ENCODE measurements at places on chromosomes 3 and 15.

GRCh38 chr3:187811585-187812250 lies 66.5 kb upstream of the BCL6 start:
- no peak for DNase-seq

DNA sequence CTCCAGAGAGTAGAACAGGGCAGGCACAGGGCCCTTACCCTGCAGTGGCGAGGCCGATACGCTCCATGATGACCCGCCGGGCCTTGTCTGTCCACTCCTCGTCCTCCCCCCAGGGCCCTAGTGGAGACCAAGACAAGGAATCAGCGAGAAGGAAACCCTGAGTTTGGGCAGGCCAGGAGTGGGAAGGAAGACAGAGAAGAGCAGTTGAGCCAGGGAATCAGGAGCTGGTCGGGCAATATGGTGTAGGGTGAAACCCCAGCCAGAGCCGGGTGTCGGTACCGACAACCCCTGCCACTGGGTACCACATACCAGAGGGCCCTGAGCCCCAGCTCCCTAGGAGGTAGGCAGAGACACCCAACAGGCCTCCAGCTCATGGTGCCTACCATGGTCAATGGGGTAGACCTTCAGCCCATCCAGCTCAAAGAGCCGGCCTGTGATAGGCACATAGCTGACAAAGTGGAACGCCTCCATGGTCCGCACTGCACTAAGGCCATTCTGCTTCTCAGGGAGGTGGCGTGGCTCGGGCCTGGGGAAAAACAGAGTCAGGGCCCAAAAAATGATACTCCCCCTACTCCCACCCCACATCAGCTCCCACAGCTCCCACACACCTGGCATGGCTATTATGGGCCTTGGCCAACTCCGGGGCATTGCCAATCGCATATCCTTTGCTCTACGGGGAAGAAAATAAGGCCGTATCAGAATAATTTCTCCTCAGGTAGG lies 38.0 kb downstream of the SEMA3G start:
- DNase-seq, result no peak

DNA sequence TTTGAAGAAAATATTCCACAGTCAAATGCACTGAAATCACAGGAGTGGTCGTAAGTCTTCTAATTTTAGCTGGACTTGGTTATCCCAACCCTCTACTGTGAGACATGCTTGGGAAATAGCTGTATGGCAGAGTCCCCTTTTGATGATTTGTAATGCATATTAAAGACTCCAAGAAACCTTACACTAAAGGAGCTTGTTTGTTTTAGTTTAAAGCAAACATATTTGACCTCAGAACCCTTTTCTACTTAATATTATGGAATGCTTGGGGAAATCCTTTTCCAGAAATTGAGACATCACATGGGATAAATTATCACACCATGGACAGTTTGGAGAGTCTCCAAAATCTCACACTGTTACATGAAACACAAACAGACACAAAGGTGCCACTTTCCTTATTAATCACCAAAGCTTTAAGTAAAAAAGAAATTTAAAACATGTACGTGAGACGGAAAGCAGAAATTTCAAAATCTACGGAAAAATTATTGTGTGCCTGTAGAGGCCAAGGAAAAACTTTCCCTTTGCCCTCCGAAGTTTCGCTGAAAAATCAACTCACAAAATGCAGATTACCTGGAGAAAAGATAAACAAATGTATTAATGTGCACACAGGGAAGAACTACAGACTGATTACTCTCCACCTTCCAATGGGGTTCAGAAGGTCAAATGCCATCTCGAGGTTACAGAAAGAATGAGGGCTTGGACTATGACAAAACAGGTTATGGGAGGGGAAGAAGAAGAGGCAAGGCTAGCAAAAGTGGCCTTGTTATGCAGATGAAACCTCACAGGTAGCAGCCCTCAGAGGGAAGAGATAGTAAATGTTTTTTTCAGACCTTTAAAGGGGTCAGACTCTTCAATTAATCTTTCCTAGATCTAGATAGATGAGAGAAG lies 7.0 kb upstream of the CPB1 start:
- no peak for DNase-seq

GRCh38 chr3:108629974-108630373 lies 40.5 kb downstream of the DZIP3 start:
- DNase-seq, result no peak

GRCh38 chr3:71549951-71550350 lies 33.6 kb downstream of the FOXP1 start:
- no peak for DNase-seq

DNA sequence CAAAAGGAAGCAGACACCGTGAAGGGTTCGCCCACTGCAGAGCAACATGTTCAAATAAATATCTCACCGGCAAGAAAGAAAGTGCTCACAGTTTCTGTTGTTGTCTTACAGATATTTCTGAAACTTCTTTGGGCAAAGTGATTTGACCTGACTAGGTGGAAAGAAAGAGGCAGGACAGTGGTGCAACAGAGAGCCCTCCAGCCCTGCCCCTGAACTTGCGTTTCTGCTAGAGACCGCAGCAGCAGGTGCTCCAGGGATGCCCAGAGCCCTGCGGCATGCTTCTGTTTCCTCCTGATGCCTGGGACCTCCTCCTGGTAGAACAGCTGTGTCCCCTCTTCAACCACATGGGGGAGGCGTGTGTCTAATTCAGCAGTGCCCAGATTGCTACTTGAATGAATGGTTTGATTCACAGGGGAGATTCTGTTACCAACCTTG lies 123.4 kb downstream of the ATP10A start:
- no peak for DNase-seq

GRCh38 chr3:129672412-129672811 lies 65.9 kb upstream of the PLXND1 start:
- no peak for DNase-seq

DNA sequence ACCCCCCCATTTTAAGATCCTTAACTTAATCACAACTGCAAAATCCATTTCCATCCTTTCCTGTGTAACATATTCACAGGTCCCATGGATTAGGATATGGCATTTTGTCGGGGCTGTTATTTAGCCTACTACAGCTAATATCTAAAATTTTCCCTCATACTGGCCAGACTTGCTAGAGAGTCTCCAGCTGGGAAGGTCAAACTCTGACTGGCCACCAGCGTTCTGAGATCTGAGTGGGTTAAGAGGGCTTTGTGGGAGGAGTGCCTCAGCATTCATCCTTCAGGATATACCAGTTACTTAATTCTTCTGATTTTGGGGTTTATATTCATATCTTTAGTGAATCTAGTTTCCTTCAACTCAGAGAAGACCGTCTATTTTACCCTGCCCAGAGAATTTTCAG lies 17.7 kb downstream of the TM4SF18 start:
- DNase-seq, result no peak

GRCh38 chr3:66172394-66172793 lies 48.4 kb upstream of the SLC25A26 start:
- no peak for DNase-seq

GRCh38 chr3:182725372-182726251 lies 67.7 kb upstream of the ATP11B start:
- no peak for DNase-seq

DNA sequence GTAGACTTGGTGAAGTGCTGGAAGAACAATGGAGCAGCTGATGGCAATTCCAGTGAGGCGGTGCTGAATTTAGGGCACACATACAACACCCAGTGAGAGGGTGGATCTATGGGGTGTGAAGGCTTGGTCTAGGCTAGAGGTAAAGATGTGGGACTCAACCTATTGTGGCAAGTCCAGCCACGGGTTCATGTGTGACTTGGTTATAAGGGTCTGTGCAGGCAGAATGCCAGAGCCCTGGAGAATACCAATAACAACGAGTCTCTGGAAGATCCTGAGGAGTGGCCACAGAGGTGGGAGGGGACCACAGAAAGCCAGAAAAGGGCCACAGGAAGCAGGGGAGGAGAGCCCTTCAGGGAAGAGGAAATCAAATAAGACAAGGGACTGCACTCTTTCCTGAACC lies 55.0 kb downstream of the VGLL4 start:
- no peak for DNase-seq

- DNase-seq, result no peak
These were observed 449.0 kb downstream of the NAALADL2 start for GRCh38 chr3:175308097-175308496.

- no peak for DNase-seq
These were observed 30.0 kb upstream of the TSEN2 start for GRCh38 chr3:12454076-12454815.

DNA sequence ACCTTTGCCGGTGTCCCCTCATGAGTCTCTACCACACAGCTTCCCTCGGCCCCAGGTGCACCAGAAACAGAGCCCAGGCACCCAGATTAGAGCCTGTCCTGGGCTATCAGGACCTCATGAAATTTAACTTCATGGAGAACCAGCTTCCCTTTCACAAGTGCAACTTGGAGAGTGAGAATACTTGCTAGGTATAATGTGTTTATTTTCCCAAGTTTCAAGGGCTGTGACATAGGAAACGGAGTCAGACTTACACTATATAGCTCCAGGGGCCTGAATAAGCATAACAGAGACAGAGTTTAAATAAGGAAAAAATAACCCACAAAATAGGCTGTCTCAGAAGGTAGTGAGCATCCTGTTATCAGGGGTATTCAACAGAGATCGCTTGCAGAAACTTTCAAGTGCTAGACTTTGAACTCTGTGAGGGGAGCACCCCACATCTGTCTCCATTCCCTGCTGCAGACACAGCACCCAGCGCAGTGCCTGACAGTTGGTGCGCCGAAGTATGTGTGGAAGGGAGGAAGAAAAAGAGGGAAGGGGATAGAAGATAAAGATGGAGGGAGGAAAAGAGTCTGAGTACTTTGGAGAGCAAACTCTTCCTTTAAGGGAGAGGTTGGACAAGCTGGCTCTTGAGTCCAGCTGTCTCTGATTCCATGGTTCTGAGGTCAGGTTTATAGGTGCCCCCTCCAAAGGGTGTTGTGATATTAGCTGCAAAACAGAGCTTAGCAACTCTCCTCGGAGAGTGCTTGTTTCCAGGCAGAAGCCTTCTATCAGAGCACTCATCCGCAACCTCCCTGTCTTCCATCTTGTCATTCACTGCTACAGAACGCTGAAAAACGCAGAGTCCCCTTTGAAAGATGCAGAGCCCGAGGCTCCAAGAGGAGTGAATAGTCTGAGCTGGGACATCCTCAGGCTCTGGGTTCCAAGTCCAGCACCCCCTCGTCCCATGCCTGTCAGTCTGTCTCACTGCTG lies 84.8 kb downstream of the CPN2 start:
- no peak for DNase-seq

DNA sequence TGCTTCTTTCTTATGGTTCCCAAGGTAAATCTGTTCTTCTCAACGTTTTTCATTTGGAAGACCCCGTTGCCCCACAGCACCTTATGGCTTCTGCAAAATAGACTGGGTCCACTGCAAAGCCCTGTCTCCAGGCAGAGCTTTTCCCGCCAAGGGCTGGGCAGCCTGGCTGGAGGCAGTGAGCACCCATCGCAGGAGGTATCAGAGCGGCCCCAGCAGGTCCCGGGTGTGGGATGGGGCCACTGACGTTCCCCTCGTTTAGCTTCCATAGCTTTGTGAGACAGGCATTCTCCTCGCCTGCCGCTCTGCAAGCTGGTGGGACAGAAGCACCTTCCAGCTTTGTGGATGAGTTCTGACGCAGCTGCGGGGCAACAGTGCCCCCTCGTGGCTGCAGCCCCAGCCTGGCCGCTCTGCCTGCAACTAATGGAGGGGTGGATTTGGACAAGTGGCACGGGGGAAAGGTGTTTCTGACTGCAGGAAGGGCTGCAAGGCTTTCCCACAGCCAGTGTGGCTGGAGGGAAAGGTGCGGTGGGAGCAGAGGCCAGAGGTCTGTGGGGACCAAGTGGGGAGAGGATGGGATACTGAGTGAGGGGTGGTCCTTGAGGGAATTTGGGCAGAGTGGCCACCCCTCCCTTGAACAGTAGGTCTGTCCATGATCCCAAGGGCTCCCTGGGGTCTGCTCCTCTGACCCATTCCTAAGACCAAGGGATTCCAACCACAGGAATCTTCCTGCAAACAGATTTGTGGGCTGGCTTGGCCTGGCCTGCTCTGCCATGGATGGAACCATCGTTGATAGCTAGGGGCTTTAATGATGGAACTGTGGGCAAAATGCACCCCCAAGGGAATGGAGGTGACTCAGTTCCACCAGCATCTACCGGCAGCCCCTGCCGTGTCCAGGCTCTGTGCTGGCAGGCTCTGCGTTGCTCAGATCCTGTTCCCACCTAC lies 99.4 kb downstream of the FBLN2 start:
- DNase-seq, result no peak

DNA sequence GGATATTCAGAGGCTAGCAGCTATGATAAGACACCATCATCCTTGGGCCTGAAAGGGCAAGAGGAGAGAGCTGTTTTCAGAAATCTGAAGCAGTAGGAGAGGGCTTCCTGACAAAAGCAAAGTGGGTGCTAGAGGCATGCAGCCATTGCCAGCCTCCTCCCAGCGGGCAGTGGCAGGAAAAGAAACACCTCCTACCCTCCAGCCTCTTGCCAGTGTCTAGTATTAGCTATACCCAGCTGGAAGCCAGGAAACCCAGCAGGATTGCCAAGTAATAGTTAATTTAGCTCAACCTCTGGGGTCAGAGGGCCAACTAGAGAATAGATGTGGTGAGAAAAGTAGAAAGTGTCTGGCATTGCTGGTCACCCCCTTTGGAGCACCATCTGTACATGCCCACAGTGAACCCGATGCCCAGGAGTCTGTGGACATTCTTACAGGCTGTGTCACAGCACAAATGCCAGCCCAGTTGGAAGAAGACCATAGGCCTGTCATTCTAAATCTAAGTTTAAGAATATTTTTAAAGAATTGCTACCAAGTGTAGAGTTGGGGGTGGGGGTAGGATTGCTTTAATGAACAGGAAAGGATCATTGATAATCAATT lies 85.3 kb downstream of the HCN4 start:
- no peak for DNase-seq

- no peak for DNase-seq
These were observed 7.5 kb downstream of the COLQ start for GRCh38 chr3:15513810-15514662.

- DNase-seq, result no peak
These were observed 64.2 kb downstream of the DMXL2 start for GRCh38 chr15:51558411-51558810.

DNA sequence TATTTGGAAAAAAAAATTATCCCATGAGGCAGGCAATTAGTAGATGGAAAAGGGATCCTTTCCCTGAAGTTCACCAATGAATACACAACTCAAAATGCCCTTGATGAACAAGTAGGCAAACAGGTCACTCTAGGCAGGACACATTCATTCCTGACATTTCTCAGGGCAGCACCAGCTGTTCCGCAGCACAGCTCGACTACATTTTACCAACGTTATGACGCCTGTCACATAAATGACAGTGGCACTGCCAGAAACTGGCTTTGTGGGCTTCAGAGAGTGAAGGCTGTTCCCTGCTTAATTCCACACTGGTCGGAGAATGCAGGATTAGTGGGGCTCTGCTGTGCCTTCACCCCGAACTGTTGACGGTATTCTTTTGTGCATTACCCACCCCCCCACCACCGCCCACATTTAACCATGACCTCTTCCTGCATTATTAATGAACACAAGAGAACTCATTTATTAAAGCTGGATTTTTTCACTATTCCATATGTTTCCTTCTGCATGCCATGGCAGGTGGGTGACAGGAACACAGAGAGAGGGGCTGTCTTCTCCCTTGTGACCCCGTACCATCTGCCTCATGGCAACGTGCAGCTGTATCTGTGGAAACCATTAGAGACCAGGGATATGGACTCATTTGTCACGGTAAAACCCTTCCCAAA lies 197.6 kb downstream of the PDZRN3 start:
- no peak for DNase-seq

GRCh38 chr3:102095383-102095782 lies 246.1 kb downstream of the NFKBIZ start:
- DNase-seq, result no peak

GRCh38 chr3:86180696-86181095 lies 810.3 kb downstream of the VGLL3 start:
- no peak for DNase-seq

GRCh38 chr3:16012086-16012485 lies 162.4 kb upstream of the GALNT15 start:
- no peak for DNase-seq

- no peak for DNase-seq
These were observed 984 bp upstream of the DUT start for GRCh38 chr15:48330105-48330785.
